ENCODE measurements at places on chromosomes 1 and 21. TPM values are rescaled to one million over a fixed set of nuclear protein-coding genes. Genes with fewer than 3 reads are reported as not detected.

DNA sequence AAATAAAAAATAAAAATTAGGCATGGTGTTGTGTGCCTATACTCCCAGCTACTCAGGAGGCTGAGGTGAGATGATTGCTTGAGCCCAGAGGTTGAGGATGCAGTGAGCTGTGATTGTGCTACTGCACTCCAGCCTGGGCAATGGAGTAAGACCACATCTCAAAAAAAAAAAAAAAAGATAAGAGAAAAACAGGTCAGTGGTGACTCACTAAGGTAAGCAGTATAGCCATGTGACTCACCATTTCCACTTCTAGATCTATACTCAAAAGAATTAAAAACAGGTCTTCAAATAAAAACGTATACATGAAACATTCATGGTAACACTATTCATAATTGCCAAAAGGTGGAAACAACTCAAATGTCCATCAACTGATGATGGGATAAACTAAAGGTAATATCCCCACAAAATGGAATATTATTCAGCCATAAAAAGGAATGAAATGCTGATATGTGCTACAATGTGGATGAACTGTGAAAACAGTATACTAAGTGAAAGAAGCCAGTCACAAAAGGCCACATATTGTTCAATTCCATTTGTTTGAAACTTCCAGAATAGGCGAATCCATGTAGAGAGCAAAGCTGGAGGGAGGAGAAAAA lies 75.1 kb downstream of the ZNF281 start:
- DNase-seq, result no peak

DNA sequence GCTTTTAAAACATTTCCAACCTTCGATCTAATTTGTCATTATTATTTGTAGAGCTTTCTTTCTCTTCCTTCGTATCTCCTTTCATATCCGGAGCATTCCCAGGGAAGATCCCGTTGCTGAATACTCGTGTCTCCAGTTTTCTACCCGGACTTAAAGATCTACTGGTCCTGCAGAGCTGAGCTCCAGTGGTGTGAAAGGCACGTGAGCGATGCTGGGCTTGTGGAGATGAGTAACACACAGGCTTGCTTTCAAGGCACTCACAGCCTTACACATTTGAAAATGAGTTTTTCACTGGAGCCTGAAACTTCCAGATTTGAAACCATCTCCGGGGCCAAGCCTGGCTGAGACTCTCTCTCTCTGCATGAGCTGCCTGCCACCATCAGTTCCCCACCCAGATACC lies 428.3 kb downstream of the KIF26B start:
- no peak for DNase-seq

DNA sequence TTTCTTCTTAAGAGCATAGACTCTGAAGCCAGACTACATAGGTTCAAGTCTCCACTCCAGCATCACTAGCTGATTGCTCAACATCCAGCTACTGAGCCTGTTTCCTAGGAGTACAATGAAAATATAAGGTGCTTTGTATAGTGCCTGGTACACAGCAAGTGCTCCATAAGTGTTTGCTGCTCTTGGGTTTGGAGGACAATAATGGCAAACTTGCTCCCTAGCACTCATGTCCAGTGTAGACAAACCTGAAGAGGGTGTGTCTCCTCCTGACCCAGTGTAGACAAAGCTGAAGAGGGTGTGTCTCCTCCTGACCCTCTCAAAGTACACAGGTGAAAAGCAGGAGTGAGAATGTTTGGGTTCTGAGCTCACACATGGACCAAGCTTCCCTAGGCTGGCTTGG lies 10.5 kb upstream of the ECE1 start:
- DNase-seq, result no peak

GRCh38 chr1:46197964-46198811 lies at the start of gene POMGNT1:
Gene POMGNT1, minus strand, starts transcription at chr1:46198434. Its CDS starts 613 bp downstream, at chr1:46197821.
- DNase-seq, result no peak

GRCh38 chr1:66172272-66172671 lies 361.7 kb upstream of the SGIP1 start:
- no peak for DNase-seq

DNA sequence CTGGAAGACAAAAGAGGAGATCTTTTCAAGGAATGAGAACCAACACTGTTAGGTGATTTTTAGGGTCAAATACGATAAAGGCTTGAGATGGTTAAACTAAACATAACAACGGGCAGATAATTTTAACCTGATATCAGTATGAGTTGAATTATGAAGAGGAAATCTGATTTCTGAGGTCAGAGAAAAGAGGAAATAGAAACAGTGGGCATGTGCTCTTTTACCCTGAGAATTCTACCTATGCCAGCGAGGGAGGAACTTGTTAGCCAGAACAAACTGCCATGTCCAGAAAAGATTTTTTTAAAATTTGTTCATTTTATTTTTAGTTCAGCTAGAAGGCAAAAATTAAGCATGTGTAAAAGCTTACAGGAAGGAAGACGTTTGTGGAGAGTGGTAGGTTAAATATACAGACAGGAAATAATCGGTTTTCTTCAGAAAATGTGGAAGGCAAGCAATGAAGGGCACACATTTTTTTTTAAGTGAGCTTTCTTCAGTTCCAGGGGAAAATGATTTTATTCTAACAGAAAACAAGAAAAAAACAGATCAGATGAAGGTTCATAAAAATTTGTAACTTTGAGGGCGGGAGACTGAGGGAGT lies 1745.3 kb downstream of the MRPL39 start:
- DNase-seq, result no peak

GRCh38 chr1:10253755-10254154 lies 43.4 kb downstream of the KIF1B start:
- DNase-seq, result peak; percentile 19

- no peak for DNase-seq
Observed at GRCh38 chr1:22913421-22914141, 59.1 kb downstream of the LACTBL1 start.

GRCh38 chr1:7235871-7236517 lies 450.7 kb downstream of the CAMTA1 start:
- no peak for DNase-seq

DNA sequence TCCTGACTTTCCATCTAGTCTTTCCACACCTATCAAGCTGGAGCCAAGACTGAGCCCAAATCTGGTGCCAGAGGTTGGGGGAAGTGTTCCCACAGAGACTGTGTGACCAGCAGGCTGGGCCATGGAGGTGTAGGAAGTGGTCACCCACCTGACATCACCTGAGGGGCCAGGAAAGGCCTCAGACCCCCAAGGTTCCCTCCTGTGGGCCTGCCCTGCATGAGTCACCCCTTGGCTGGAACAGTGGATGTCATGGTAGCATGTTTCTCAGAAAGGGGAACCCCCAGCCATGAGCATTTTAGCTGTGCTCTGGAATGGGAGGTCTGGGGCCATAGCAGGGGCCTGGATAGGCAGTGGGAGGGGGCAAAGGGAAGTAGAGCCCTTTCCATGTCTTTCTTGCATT lies 5.7 kb upstream of the TNFRSF8 start:
- DNase-seq, result no peak

DNA sequence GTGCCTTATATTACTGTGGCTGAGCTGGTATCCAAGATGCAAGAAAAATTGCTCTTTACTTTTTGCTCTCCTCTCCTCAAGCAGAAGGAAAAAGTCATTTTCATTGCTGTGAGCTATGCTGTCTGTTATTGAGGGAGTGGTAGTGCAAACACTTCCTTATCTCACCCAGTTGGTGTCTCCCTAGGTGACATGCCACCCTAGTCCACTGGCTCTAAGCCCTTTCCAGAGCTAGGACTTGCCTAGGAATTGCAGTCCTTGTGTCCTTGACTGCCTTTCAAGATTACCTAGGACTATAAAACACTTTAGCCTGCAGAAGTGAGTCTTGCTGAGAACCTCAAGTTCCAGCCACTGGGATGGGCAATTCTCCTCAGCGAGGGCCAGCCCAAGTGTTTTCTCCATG lies 458.3 kb downstream of the MRPL39 start:
- DNase-seq, result no peak

- DNase-seq, result no peak
Observed at GRCh38 chr1:240658312-240658960, 46.5 kb upstream of the GREM2 start.

DNA sequence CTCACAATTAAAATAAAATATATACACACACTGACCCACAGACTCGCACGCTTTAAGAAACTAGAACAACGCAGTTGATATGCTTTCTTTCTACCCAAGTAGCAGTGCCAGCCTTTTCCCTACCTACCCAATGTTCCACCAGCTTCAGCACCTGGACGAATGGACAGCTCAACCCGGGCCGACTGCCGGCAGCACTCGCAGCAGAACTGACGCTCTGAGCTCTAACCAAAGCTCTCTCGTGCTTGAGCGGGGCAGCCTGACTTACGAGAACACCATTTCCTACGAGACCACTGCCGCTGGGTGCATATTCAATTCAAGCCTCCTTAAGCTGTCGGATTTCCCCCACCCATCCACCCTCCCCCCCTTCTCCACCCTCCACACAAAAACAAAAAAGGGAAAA lies 127.4 kb upstream of the DPYD start:
- no peak for DNase-seq

DNA sequence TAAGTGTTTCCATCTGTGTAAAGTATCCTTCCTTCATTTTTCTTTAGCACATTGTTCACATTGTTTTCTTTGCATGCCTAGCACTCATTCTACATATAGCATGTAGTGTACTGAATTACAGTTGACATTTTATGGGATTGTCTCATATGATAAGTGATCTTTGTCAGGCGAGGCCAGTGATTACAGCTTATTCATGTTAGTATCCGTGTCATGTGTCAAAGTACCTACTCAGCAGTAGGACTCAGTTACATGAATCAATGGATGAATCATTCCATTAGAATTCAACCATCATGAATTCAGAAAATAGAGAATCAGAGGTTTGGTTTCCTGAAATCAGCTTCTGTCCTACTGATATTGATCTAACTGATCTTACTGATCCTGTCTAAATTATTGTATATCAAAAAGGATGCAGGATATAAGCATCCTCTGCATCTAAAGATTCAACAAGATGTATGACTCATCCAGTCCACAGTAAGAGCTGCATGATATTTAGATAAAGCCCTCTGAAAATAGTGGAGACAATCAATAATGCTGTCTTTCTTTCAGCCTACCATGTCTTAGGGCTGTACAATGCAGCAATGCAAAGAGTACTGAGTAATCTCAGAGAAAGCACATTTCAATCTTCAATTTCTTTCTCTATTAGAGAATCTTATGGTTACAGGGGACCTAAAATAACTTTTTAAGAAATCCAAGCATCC lies 20.7 kb upstream of the HRNR start:
- no peak for DNase-seq

DNA sequence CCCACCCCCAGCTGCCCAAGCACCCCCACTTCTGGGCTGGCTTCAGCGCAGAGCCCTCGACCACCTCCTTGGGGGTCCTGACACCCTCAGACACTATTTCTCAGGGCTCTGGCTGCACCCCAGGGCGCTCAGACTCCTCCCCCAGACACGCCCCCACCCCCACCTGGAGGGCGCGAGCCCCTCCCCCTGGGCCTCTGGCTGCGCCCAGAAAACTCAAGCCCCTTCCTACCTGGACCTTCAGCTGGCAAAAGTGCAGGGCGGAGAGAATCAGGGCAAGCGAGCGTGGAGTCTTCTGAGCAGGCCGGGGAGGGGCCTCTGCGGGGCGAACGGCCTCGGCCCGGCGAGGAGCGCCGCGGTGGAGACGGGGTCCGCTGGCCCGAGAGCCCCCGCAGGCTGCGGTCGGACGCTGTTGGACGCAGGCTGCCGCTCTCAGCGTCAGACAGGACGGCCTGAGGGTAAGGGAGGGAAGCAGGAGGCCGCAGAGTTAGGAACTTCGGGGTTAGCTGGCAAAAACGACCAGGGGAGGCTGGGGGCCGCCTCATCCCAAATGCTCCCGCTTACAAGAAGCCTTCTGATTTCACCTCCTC lies 17.4 kb upstream of the NBPF1 start:
- DNase-seq, result no peak

DNA sequence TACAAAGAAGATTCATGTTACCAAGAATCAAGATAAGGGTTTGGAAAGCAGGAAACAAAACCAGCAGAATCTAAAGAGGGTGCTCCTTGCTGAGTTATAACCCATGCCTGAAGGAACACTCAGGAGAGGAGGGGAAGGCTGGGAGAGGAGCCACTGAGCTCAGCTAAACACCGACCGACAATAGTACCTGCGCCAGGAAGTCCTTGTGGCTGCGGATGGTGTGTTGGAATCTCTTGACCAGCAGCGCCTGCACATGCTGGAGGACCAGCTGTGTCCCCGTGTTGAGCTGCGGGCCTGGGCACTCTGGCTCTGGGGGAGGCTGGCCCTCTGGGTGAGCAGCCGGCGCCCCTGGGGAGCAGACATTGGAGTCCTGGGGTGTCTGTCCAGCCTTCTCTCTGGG lies 89.4 kb downstream of the ABCA4 start:
- DNase-seq, result no peak

DNA sequence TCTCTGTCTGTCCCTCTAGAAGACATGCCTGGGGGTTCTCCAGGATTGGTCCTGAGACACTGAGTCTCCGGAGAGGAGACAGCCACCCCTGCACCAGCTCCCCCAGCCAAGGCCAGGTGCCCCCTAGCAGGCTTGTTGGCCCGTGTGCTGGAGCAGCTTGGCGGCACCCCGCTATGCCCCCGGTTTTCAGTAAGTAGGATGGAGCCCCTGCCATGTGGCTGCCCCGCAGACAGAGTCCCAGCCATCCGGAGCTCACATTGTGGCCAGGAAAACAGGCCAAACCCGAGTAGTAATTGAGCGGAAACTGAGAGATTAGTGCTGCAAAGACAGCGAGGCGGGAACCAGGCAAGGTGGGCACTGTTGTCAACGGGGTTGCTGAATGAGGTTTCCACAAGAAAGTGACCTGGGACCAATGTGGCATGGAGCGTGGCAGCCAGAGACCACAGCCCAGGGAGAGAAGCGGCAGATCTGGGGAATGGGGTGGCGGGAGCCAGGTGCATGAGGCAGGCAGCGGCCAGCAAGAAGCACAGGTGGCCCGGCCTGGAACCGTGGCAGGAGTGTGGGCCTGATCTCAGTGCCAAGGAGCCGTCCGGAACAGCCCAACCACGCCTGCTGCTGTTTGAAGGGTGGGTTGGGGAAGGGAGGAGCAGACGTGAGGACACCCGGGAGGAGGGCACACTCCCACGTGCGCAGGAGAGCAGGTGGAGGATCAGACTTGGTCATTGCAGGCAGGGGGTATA lies 137.4 kb upstream of the VAMP3 start:
- no peak for DNase-seq

DNA sequence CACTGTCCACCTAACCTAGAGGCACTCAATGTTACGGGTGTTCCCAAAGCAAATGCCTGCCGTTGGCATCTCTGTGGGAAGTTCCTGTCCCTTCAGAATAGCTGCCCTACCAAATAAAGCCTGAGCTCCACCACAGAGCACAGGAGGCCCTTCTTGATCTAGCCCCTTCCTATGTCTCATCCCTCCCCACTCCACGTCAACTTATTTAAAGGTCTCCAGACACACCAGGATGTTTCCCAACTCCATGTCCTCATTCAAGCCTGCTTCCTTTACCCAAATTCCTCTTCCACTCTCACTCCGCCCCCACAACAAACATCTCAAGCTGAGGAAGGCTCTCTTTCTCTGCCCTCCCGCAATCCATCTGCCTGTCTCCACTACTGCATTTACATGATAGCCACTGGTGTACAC lies 87.7 kb downstream of the TGFBR3 start:
- no peak for DNase-seq

- DNase-seq, result no peak
Observed at GRCh38 chr1:175409938-175410337, 217.4 kb upstream of the KIAA0040 start.

- no peak for DNase-seq
Observed at GRCh38 chr1:41501581-41501980, 17.1 kb upstream of the EDN2 start.

The PPIH gene
- total RNA-seq, result 39.2 TPM

The CFAP57 gene
- 0.20 TPM for total RNA-seq

The NOS1AP gene
- 1.6 TPM for total RNA-seq

The KIF17 gene
- 0.13 TPM for total RNA-seq

The HCN3 gene
- 0.53 TPM for total RNA-seq

The C1QTNF12 gene
- total RNA-seq, result not detected

The FAM167B gene
- total RNA-seq, result 5.5 TPM

The OR2T33 gene
- total RNA-seq, result not detected

The RPE65 gene
- total RNA-seq, result not detected
